ENCODE measurements at places on chromosomes 4 and X.

GRCh38 chr4:5963611-5964010 is 54.6 kb downstream of the C4orf50 start:
- DNase-seq, result no peak

GRCh38 chr4:122450847-122451246 is 5.7 kb downstream of the IL2 start:
- DNase-seq, result peak; percentile 33

DNA sequence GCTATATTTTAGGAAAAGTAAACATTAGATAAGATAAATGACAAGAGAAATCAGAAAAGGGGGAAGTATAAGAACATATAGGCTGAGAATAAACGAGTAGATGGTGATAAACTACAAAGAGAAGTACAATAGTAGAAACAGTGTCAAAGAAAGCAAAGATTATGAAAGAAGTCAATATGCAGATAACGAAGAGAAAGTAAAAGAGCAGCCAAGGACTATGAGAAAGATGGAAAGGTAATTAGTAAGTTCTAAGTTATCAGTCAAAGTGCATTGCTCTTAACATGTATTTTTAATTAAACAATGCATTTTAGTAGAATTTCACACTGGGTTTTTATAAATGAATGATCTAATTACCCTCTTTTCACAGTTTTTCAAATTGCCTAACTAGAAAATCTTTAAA is 1801.3 kb upstream of the PCDH10 start:
- no peak for DNase-seq

GRCh38 chr4:119314356-119314755 is 7.6 kb downstream of the FABP2 start:
- peak; percentile 71 for DNase-seq

- DNase-seq, result no peak
Measured at GRCh38 chr4:169922632-169923276, 103.4 kb downstream of the MFAP3L start.
